ENCODE measurements at places on chromosomes 1 and 21. TPM values are rescaled to one million over a fixed set of nuclear protein-coding genes. Genes with fewer than 3 reads are reported as not detected.

Gene HLX
- 10.6 TPM for polyA plus RNA-seq

Gene SLC30A7
- 8.3 TPM for polyA plus RNA-seq

Gene KRTAP7-1
- polyA plus RNA-seq, result not detected

Gene PALMD
- polyA plus RNA-seq, result not detected

Gene TMEM81
- polyA plus RNA-seq, result 0.83 TPM

Gene GJA4
- not detected for polyA plus RNA-seq

Gene L1TD1
- polyA plus RNA-seq, result 0.56 TPM
